Ovary (tissue), 10 donors: ENCODE measurements at places on chromosomes 2 and 18. TPM values are rescaled to one million over a fixed set of nuclear protein-coding genes. Genes with fewer than 3 reads are reported as not detected.

- H3K27me3 ChIP-seq = no peaks in the 10 kb centered on the region
- no peak overlapping the region for H3K27ac ChIP-seq
- no peaks in the 10 kb centered on the region for H3K4me1 ChIP-seq
- H3K36me3 ChIP-seq = no peaks in the 10 kb centered on the region
Observed at GRCh38 chr18:54162431-54162830, 62.0 kb downstream of the MBD2 start.

GRCh38 chr18:35084494-35085449, 43.6 kb downstream of the MAPRE2 start:
- no peak overlapping the region for H3K4me3 ChIP-seq
- H3K36me3 ChIP-seq = no peaks in the 10 kb centered on the region
- H3K4me1 ChIP-seq = peaks cover 4% of the 10 kb centered on the region
- no peak overlapping the region for H3K27ac ChIP-seq
- H3K27me3 ChIP-seq = no peaks in the 10 kb centered on the region
- no peak for DNase-seq

DNA sequence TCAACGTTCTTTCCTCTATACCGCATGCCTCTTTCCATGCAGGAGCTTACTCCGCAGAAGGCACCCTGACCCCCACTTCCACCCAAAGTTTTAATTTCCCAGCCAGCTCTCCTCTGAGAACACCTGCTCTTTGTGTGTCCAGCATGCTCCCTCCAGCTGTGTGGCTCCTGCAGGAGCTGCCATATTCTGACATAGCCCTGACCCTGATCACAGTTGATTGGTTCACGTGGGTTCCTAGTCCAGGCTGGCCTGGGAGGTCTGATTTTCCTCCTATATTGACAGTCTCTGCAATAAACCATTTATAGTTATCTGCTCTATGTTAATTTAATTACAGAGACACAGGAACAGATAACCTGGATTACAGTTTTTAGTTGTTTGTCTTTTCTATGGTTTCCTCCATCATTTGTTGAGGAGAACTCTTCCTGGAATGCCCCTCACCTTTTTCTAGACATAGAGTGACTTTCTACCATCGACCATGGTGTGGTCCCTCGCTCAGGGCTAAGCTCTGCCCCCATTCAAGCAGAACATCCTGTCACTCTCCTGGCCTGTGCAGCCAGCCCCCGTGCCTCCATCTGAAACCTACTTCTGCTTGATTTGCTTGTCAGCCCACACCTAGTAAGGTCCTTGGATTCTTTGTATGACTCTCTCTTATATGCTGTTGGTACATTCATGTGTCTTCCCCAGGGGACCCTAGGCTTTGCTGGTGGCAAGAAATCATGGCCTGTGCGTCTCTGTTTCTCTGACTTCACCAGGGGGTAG, 231.5 kb downstream of the LPIN1 start:
- no peak for DNase-seq
- no peaks in the 10 kb centered on the region for H3K4me1 ChIP-seq
- H3K27ac ChIP-seq = no peak overlapping the region
- no peaks in the 10 kb centered on the region for H3K27me3 ChIP-seq
- no peaks in the 10 kb centered on the region for H3K36me3 ChIP-seq
- H3K4me3 ChIP-seq = no peak overlapping the region

The CFC1 gene
- total RNA-seq = not detected

The REG3G gene
- total RNA-seq = 1.5 TPM

The PAX8 gene
- 25.4 TPM for total RNA-seq

DNA sequence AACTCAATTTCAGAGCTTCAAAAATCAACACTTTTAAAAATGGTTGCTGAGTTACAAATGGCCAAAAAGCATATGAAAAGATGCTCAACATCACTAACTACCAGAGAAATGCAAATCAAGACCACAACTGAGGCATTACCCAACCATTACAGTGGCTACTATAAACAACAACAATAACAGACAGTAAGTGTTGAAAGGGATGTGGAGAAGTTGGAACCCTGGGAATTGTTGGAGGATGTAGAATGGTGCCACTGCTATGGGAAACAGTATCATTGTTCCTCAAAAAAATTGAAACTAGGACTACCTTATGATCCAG, 173.3 kb upstream of the SPRED2 start:
- no peaks in the 10 kb centered on the region for H3K4me1 ChIP-seq
- H3K36me3 ChIP-seq = no peaks in the 10 kb centered on the region
- H3K27me3 ChIP-seq = no peaks in the 10 kb centered on the region

DNA sequence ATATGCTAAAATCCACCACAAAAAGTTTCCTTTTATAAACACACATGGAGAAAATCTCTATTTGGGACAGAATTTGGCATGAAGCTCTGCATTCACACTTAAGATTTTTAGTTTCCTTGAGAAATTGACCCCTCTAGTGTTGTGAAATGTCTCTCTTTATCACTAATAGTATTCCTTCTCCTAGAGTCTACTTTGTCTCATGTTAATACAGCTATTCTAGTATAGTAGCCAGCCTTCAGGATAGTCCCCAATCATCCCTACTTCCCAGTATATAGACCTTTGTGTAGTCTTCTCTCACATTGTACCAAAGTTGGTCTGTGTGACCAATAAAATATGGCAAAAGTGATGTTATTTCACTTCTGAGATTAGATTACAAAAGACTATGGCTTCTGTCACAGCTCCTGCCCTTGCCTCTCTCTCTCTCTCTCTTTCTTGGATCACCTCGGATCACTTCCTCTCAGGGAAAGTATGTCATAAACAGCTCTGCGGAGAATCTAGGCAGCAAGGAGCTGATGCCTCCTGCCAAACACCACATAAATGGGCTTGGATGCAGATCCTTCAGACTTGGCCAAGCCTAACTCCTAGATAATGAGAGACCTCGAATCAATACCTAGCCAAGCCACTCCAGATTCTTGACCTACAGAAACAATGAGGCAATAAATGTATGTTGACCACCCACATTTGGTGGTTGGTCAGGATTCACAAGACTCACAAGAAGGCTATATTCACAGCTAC, 59.7 kb upstream of the NABP1 start:
- no peaks in the 10 kb centered on the region for H3K27me3 ChIP-seq
- H3K4me3 ChIP-seq = no peak overlapping the region
- no peak for DNase-seq
- H3K4me1 ChIP-seq = no peaks in the 10 kb centered on the region
- H3K27ac ChIP-seq = no peak overlapping the region
- H3K36me3 ChIP-seq = no peaks in the 10 kb centered on the region

The ADD2 gene
- 0.38 TPM for total RNA-seq

GRCh38 chr2:188199716-188200128, 92.0 kb upstream of the GULP1 start:
- H3K36me3 ChIP-seq = no peaks in the 10 kb centered on the region
- H3K27me3 ChIP-seq = no peaks in the 10 kb centered on the region
- H3K4me3 ChIP-seq = no peak overlapping the region
- DNase-seq = no peak
